ENCODE measurements at places on chromosomes 16 and 17.

- DNase-seq = no peak
These were observed 165.3 kb downstream of the STX8 start for GRCh38 chr17:9410301-9410700.

- no peak for DNase-seq
These were observed 41.4 kb downstream of the FOXK2 start for GRCh38 chr17:82560802-82561428.

DNA sequence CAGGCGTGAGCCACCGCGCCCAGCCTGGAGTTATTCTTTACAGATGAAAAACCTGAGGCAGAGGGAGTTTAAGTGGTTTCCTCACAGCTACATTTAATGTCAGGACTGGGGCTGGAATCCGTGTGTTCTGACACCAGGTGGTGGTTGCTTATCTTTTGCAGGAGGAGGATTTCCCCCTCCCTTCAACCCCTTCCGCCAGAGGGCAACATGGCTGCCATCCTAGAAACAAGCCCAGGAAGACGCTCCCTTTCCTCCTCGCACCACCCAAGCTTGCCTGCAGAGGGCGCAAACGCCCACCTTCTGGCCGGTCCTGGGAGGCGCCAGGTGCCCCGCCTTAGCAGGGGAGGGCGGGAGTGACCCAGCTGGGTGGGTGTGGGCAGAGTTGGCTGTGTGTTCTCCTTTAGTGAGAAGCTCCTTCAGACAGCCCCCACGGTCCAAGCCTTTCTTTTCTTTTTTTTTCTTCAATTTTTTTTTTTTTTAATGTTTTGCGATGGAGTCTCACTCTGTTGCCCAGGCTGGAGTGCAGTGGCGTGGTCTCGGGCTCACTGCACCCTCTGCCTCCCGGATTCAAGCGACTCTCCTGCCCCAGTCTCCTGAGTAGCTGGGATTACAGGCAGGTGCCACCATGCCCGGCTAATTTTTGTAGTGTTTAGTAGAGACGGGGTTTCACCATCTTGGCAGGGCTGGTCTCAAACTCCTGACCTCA is 9.9 kb upstream of the RAP1GAP2 start:
- DNase-seq = peak; percentile 26

- peak; percentile 80 for DNase-seq
These were observed 35.3 kb downstream of the B9D1 start for GRCh38 chr17:19327031-19327783.

- DNase-seq = no peak
These were observed 10.2 kb downstream of the BAHCC1 start for GRCh38 chr17:81405411-81405872.

DNA sequence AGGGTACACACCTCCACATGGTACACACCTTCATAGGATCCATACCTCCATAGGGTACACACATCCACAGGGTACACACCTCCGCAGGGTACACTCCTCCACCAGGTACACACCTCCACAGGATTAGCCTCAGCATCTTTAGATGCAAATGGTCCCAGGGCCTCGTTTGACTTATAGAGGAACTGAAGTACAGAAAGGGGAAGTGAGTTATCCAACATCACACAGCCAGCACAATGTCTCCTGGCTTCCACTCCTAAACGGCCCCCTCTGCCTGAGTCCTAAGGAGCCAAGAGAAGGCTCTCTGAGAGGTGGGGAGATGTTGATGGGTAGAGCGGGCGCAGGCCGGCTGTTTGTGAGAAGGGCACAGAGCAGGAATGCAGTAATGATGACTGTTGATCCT is 12.0 kb downstream of the FOXN1 start:
- no peak for DNase-seq

DNA sequence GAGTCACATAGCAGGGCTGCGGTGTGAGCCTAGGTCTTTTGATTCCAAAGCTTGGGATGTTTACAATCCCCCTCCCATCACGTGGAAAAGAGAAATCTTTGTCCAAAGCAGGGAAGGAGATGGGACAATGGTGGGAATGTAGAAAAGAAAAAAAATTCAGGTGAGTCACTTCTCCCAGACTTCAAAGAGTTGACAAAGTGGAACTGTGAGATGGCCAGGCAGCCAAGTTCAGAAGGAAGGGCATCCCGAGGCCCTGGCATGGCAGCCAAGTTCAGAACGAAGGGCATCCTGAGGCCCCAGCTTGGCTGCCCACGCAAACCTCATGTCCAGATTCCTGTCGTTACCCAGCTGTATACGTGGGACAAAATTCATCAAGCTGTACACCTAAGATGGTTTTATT is 47.5 kb downstream of the FOXL1 start:
- no peak for DNase-seq

- DNase-seq = no peak
These were observed 24.2 kb upstream of the ABCA9 start for GRCh38 chr17:69084911-69085310.

DNA sequence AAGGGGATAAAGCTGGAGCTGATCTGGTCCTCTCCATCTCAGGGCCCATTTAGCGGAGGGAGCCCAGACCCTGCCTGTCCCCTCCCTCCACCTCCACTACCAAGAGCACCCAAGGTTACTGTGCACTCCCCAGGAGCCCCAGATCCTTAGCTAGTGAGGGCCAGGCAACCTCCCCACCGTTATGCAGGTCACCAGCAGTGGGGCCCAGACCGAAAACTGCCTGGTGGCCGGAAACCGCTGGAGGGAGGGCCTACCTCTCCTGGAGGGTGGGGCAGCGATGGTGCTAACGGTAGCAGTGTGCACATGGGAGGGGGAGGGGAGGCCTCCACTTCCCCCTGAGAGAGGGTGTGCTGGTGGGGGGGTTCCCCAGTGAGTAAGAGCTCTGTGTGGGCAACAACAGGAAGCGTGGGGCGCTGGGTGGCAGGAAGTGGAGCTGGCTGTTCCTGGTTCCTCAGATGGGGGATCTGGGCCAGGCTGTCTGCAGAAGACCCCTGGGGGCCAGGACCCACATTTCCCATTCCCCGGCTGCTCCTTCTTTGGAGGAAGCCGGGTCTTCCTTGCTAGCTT is 4.4 kb downstream of the FMNL1 start:
- DNase-seq = no peak

- no peak for DNase-seq
These were observed 10.4 kb downstream of the ERAL1 start for GRCh38 chr17:28864991-28865849.

- no peak for DNase-seq
These were observed 35.4 kb downstream of the ACTG1 start for GRCh38 chr17:81477173-81477572.

GRCh38 chr16:65583498-65583897 is 461.6 kb upstream of the CDH11 start:
- DNase-seq = no peak

DNA sequence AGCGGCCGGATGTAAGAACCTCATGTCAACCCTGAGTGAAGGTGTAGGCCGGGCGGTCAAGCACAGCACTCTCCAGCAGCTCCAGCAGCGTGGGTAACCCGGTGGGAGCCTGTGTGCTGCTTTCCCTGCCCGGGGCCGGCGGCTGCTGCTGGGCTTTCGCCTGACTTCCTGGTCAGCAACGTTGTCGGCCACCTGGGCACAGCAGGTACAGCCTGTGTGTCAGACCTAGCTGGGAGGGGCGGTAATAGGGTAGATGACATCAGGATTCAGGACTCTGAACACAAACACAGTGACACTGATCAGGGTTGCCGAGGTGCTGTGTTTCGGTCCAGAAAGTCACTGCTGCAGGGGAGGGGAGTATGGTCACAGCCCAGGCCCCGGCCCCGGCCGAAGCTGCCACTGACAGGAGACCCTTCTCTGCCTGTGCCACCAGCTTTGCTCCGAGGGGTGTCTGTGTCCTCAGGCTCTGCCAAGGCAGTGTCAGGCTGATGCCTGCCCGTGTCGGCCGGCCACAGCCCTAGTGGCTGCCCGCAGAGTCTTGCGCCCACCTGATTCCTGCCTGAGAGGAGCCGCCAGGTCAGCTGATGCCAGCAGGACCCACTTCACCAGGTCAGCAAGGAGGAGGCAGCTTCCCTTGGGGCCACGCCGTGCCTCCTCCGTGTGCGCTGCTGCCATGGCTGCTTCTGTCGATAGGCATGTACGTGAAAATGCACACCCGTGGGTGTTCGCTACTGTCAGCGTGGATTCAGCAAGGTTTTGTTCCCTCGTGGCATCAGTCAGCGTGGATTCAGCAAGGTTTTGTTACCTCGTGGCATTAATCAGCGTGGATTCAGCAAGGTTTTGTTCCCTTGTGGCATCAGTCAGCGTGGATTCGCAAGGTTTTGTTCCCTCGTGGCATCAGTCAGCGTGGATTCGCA is 9.2 kb downstream of the RAB40C start:
- no peak for DNase-seq

DNA sequence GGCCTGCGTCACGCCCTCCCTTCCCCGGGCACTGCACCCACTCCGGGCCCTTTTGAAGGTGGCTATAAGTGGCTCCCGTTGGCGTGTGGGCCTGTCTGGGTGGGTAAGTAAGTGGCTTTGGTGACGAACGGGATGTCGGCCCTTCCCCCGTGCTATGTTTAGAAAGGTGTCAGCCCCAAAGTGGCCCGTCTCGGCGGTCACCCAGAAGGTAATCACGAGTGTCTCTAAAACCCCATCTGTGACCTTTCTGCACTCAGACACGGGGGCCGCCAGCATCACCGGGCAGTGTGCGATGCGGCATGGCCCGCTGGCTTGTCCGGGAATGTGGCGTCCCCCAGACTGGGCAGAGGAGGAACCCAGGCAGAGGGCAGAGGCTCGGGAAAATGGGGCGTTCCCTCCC is 88.2 kb downstream of the IRX5 start:
- DNase-seq = no peak

DNA sequence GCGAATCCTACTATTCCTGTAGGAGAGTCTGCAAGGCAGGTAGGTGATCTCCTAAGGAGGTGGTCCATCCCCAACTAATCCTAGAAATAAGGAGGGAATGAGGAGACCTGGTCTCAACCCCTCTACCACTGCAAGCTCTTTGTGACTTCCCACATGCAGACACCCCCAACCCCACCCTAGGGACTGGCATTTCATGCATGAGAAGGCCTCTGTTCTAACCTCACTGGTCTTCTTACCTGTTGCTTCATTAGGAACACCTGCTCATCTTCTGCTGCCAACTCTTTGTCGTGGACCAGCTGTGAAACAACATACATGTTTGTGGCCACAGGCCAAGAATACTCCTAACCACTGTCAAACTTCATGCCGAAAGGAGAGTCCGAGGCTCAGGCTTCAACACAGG is 22.6 kb downstream of the DYNC1LI2 start:
- DNase-seq = no peak

GRCh38 chr16:67199011-67199807 is at the start of gene ELMO3:
Gene ELMO3, plus strand, starts transcription at chr16:67199131. Its CDS starts 196 bp downstream, at chr16:67199327.
- DNase-seq = no peak

DNA sequence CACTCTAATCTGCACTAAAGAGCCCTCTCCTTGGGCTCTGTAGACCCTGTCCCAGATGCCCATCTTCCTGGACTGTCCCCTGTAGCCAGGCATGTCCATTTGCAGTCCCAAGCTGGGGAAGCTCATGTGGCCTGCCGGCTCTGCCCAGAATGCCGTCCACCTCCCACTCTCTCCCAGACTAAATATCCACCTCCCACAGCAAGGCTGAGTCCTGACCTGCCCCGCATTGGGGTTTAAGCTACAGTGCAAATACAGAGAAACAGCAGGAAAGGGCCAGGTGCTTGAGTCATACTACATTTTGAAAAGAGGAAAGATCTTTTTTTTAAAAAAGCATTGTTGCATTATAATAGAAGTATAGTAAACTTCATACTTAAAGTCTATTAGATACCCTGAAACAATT is 3.0 kb downstream of the ST6GALNAC2 start:
- no peak for DNase-seq

GRCh38 chr17:4178651-4179050 is 35.7 kb downstream of the CYB5D2 start:
- no peak for DNase-seq

DNA sequence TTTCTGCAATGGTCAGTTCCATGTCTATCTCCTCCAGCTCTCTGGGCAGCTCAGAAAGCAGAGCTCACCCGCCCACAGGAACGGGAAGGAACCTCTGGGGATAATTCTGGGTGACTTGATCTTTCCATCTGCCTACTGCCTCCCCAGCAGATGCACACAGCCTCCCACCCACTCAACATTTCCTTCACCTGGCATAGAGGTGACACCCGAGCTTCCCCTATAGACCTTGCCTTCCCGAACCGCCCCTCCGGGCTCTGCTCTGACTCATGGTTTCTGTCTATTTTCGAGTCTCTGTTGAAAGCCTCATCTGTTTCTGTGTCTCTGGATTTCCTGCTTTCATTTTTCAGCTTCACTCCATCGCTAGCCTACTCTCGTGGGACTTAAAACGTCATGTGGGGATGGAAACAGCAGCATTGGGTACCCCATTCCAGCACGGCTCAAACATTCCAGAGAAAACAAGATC is 11.4 kb downstream of the GGA3 start:
- DNase-seq = no peak

DNA sequence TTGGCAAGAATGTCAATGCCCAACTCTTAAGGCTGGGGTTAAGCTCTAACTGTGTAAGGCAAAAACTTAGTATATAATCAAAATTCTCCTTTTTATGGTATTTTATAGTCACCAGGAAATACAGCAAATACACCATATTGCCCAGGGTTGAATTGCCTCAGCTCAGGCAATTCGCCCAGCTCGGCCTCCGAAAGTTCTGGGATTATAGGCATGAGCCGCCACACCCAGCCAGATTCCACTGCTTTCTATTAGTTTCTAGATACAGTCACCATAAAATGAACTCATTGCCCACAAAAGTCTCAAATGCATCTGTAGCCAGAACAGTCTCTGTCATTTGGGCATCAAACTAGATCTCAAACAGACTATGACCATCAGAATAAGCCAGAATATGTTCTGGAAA is 238.7 kb upstream of the TOX3 start:
- no peak for DNase-seq

DNA sequence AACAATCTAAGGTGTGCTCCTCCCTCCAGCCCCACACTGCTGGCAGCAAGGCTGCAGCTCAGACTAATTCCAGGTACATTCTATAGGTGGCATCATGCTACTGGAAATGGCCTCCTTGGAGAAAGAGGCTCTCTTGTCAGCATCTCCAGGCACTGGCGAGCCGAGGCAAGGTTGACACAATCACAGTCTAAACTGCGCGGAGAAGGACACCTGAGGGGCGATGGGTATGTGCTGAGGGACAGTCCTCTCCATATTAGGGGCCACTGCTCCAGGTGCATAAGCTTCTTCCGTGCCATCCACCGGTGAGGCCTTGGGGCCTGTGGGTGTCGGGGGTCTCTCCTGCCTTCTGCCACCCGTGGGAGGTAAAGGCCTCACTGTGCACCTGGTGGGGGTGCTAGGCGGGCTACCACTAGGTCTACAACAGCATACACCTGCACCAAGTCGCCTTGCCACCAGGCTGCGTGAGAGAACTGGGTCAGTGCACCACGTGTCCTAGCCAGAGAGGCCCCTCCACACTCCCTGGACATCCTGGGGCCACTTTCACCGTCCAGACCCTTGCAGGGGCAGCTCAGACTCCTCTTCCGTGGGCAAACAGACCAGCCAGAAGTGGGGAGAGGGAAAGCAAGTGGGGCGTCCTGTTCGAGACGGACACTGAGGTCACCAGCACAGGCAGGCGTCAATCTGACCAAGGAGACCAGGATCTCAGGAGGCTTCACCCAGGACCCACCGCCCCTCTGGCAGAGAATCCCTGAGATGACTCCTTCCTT is 12.1 kb upstream of the CBX8 start:
- no peak for DNase-seq
